ENCODE measurements at places on chromosomes 12 and 14.

GRCh38 chr12:89884416-89884898 lies 175.8 kb upstream of the ATP2B1 start:
- DNase-seq = no peak

GRCh38 chr12:42859612-42860011 lies 270.1 kb upstream of the PRICKLE1 start:
- no peak for DNase-seq

GRCh38 chr12:121038861-121039668 lies at the start of gene OASL:
TSS of gene OASL (minus strand) at chr12:121039246. CDS start at chr12:121038971, 275 bp downstream.
- peak; percentile 54 for DNase-seq

- no peak for DNase-seq
These were observed 5.4 kb downstream of the SOX5 start for GRCh38 chr12:23944067-23944466.

- no peak for DNase-seq
These were observed 96.5 kb downstream of the UNC79 start for GRCh38 chr14:93527203-93527607.

GRCh38 chr12:92615703-92616102 lies 87.1 kb upstream of the PLEKHG7 start:
- DNase-seq = no peak

DNA sequence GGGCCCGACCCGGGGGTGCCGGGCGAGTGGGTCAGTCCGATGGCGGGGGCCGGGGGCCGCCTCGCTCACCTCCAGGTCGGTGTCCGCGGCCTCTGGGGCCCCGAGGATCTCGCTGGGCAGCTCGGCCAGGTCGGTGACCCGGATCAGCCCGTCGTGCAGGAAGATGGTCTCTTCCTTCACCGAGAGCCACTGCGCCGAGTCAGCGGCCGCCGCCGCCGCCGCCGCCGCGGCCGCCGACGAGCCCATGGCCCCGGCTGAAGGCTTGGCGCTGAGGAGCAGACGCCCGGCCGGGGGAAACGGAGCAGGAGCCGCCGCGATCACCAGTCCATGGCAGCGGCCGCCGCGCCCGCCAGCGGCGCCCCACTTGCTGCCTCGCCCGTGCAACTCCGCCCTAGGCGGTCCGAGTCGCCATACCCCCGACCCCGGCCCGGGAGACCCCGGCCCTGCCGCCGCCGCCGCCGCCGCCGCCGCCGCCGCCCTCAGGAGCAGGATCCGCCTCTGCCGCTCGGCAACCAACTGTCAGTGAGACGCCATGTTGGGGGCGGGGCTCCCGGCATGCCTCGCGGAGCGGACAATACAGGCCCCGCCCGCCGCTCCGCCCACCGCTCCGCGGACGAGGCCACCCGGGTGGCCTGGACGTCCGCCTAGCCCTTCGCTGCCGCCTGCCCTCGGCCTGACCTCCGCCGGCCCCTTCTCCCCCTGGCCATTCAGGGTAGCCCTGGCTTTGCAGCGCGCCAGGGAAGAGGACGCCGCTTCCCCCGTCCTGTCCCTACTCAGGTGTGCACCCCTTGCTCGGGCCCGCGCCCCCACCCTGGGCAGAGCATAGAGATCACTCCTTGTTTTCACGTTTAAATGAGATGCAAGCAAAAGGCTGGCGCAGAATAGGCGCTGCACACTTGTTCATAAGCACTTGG lies at the start of gene HECTD4:
TSS of gene HECTD4 (minus strand) at position 549 of the 914 bp plus-strand sequence. CDS start at position 246, 303 bp downstream.
- DNase-seq = peak; percentile 90

DNA sequence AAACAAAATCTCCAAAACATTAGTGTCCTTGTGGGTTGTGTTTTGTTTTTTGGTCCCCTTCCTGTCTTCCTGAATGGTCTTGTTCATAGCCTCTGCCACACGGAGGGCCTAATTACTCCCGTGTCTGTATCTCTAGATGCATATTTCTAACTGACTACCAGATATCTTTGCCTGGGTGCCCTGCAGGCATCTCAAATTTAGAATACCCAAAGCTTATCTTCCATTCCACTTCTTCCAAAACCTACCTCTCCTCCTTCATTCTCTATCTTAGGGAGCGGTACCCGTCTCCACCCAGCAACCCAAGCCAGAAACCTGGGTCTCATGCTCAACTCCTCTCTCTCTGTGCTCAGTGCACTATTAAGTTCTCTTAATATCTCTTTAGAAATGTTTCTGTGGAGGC lies 10.9 kb upstream of the METAP2 start:
- no peak for DNase-seq

DNA sequence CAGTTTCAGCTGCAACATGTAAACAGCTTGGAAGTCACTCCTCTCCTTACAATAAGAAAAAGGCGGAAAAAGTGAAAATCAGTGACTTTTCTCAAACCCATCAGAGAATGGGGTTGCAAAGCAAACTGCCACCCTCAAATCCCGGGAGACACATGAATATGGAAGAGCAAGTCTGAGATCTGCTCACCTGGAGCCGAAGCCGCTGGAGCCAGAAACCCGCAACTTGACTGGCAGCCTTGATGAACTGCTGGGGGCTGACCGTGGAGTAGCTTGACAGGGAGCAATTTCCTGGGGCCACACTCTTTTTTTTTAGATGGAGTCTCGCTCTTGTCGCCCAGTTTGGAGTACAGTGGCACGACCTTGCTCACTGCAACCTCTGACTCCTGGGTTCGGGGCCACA lies 208.2 kb downstream of the KIF26A start:
- no peak for DNase-seq

GRCh38 chr14:23160924-23161522 lies 22.4 kb downstream of the SLC7A8 start:
- no peak for DNase-seq
